ENCODE measurements at places on chromosomes 16 and 17. TPM values are rescaled to one million over a fixed set of nuclear protein-coding genes. Genes with fewer than 3 reads are reported as not detected.

GRCh38 chr16:2726923-2727322 lies 6.9 kb upstream of the PRSS27 start:
- no peaks in the 10 kb centered on the region for H3K4me1 ChIP-seq
- H3K4me3 ChIP-seq, result no peak overlapping the region
- no peaks in the 10 kb centered on the region for H3K27me3 ChIP-seq
- no peak overlapping the region for H3K27ac ChIP-seq

MT4 gene
- total RNA-seq, result not detected

GRCh38 chr16:79475841-79476240 lies 124.7 kb downstream of the MAF start:
- no peak for DNase-seq
- H3K4me3 ChIP-seq, result no peak overlapping the region
- H3K27me3 ChIP-seq, result no peaks in the 10 kb centered on the region
- H3K27ac ChIP-seq, result no peak overlapping the region
- H3K4me1 ChIP-seq, result no peaks in the 10 kb centered on the region
- H3K36me3 ChIP-seq, result no peaks in the 10 kb centered on the region

GRCh38 chr16:53018834-53019416 lies 33.8 kb downstream of the CHD9NB start:
- no peaks in the 10 kb centered on the region for H3K36me3 ChIP-seq
- no peak overlapping the region for H3K27ac ChIP-seq
- no peak overlapping the region for H3K4me3 ChIP-seq
- H3K27me3 ChIP-seq, result no peaks in the 10 kb centered on the region

OMG gene
- total RNA-seq, result not detected

- no peaks in the 10 kb centered on the region for H3K27me3 ChIP-seq
- H3K36me3 ChIP-seq, result no peaks in the 10 kb centered on the region
- H3K4me3 ChIP-seq, result no peak overlapping the region
- H3K4me1 ChIP-seq, result peaks cover 15% of the 10 kb centered on the region
- DNase-seq, result no peak
- no peak overlapping the region for H3K27ac ChIP-seq
Measured at GRCh38 chr17:73269791-73270190, 8.1 kb upstream of the CPSF4L start.

PKMYT1 gene
- 105 TPM for total RNA-seq

DNA sequence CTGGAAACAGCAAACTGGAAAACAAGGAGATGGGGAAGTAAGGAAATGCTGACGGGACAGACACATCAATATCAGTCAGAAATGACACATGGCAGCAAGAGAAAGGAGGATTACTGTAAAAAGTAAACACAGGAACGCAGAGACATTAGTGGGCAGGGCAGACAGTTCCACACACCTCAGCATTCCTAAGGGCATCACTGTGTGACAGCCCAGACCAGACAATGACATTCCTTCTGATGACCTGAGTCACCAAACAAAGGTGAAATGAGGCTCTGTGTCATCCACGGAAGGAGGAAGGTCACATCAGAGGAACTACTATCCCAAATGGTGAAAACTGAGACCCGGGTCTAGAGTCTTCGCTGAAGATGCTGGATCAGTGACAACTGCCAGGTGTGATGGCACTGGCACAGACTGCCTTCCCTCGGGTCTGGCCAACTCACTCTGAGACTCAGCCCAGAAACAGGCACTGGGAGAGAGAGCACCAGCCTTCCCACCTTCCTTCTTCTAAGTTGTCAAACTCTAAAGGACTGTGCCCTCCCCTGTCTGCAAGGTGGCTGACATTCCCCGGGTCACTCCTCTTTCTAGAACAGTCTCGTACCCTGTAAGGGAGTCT lies 36.7 kb downstream of the TK2 start:
- DNase-seq, result no peak
- peak overlapping the region; percentile 26 for H3K27ac ChIP-seq
- H3K4me1 ChIP-seq, result peaks cover 51% of the 10 kb centered on the region
- no peak overlapping the region for H3K4me3 ChIP-seq

DNA sequence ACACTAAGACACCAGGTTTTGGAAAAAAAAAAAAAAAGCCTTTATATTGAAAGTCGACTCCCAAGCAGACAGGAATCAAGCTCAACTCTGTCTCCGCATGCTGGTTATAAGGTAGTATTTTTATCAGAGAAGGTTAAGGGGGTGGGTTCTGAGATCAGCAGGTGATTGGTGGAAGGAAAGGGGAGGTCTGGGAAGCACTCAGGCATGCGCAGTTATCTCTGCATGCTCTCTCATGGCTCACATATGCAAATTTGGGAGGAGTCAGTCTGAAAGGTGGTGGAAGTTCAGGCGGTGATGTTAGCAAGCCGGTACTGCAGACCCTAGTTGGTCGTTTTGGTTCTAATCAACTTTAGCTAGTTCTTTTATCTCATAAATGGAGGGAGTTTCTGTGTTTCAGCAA lies 357.6 kb upstream of the C16orf82 start:
- no peaks in the 10 kb centered on the region for H3K27me3 ChIP-seq
- no peaks in the 10 kb centered on the region for H3K4me1 ChIP-seq
- no peak overlapping the region for H3K4me3 ChIP-seq
- H3K27ac ChIP-seq, result no peak overlapping the region

- H3K36me3 ChIP-seq, result no peaks in the 10 kb centered on the region
- H3K4me1 ChIP-seq, result no peaks in the 10 kb centered on the region
- H3K27ac ChIP-seq, result no peak overlapping the region
- peak; percentile 5 for DNase-seq
- H3K4me3 ChIP-seq, result no peak overlapping the region
Measured at GRCh38 chr17:12637015-12637414, 28.7 kb upstream of the MYOCD start.

ARHGAP27 gene
- 39.2 TPM for total RNA-seq

DNA sequence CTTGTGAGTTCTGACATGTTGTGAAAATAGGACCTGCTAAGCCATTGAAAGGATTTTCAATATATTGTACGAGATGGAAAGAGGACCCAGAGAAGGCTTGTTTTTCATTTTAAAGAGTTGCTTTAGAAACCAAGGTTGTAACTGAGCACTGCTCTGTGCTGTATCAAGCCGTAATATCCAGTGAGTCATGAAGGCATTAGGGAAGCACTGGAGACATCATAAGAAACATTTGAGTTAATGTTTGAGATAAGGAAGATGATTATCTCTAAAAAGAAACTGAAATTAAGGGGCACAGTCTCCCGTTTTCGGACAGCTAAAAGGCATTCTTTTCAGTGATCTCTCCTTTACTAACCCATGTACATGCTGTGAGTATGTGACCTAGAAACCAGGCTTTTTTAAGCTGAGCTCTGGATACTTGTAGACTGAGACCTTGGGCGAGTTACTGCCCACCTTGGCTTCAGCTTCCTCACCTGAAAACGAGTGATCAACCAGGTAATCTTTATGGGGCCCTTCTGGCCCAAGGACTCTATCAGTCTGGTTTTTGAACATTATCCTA lies 149.2 kb upstream of the TBX2 start:
- H3K36me3 ChIP-seq, result no peaks in the 10 kb centered on the region
- H3K27ac ChIP-seq, result peak overlapping the region; percentile 71
- 0 out of 2 replicates have a peak, but pooled peaks cover 2% of the 10 kb centered on the region for H3K4me1 ChIP-seq
- no peak for DNase-seq
- H3K27me3 ChIP-seq, result no peaks in the 10 kb centered on the region

DNA sequence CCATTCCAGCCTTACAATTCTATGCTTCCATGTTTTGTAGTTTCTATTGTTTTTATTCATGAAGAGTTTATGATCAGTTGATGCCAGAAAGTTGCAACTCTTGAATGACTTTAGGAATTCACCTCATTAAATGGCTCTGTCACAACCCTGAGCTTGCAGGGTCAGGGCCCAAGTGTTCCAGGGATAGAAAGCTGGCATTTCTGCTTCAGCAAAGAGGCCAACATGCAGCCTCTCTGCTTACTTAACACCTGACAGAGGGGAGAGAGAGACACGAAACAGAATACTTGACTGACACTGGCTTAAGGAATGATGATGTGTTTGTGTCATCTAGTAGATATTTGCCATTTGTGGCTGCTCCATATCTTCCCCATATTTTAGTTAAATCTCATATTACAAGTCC lies 328.1 kb downstream of the CA10 start:
- no peak overlapping the region for H3K4me3 ChIP-seq
- no peaks in the 10 kb centered on the region for H3K27me3 ChIP-seq
- H3K36me3 ChIP-seq, result no peaks in the 10 kb centered on the region
- no peak for DNase-seq
- H3K27ac ChIP-seq, result no peak overlapping the region

UTS2R gene
- total RNA-seq, result 0.39 TPM

GRCh38 chr16:59684911-59685310 lies 950.8 kb upstream of the GOT2 start:
- H3K36me3 ChIP-seq, result no peaks in the 10 kb centered on the region
- H3K4me3 ChIP-seq, result no peak overlapping the region
- H3K27ac ChIP-seq, result no peak overlapping the region
- no peak for DNase-seq

DNA sequence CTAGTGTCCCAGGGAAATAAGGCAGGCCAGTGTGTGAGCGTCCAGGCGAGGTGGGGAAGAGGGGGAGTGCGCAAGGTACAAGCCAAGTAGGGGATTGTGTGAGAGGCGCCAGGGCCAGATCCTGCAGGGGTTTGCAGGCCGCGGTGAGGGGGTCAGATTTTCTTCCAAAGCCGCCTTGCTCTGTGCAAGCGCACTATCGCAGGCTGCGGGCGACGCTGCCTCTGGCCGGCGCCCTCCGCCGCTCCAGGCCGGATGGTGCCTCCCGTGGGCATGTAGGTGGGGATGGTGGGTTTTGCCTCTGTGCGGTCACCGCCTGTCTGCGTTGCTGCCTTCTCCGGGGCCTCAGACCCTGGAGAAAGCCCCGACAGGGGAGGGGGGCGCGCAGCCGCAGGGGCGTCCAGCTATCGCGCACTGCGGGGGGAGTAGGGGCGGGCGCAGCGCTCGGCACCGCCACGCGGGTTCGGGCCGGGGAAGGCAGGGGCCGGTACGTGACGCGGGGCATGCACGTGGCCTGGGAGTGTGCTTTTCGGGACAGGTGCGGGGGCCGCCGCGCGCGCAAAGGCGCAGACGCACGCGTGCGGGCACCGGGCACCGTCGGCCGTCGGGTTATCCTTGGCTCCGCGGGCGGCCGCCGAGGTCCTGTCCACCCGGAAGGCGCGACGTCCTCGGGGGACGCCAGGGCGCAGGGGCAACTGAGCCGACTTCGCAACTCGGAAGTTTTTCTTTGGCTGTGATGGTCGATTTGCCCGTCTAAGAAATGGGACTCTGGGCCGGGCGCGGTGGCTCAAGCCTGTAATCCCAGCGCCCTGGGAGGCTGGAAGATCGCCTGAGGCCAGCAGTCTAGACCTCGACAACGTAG lies 1.1 kb upstream of the HAPSTR1 start:
- H3K36me3 ChIP-seq, result peaks cover 19% of the 10 kb centered on the region
- H3K4me3 ChIP-seq, result peak overlapping the region; percentile 64
- no peak for DNase-seq
- H3K4me1 ChIP-seq, result peaks cover 16% of the 10 kb centered on the region
- no peaks in the 10 kb centered on the region for H3K27me3 ChIP-seq

FZD2 gene
- 35.4 TPM for total RNA-seq

DNA sequence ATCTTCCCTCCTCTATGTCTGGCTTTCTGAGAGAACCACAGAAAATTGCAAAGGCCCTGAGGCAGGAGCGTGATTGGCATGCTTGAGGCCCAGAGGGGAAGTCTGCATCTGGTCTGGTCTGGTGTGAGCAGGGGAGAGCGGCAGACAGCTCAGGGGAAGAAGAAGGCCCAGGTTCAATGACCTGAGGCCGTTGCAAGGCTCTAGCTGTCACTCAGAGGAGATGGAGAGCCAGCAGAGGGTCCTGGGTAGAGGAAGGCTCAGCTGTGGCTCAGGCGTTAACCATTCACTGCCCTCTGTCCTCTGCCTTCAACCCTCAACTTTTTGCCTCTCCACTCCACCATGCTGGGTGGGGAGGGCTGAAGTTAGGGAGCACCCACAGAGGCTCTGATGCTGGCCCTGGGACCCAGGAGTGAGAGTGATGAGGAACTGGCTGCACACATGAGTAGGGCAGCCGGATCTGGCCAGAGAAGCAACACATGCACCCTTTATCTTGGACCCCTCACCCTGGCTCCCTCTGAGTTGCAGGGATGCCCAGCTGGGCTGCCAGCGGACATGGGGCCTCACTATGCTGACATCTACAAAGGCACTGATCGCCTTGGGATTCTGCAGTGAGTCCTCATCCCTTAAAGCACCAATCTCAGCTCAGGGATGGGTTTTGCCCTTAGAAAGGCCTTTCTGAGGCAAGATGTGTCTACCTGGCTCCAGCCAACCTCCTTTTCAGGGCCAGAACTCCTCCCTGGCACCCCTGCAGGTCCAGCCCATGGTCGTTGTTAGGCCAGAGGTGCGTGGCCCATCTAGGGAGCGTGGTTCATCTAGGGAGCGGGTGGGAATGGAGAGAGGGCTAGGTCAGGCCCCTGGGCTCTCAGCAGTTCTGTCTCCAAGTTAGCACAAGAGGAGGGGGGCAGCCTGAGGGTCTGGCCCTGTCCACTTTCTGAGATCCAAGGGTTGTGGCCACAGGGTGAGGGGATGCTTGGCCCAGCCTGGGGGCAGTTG lies 7.7 kb upstream of the KRTAP17-1 start:
- DNase-seq, result no peak
- no peak overlapping the region for H3K4me3 ChIP-seq
- H3K36me3 ChIP-seq, result no peaks in the 10 kb centered on the region
- no peaks in the 10 kb centered on the region for H3K4me1 ChIP-seq
- no peaks in the 10 kb centered on the region for H3K27me3 ChIP-seq

ITGA2B gene
- 2.4 TPM for total RNA-seq

DNA sequence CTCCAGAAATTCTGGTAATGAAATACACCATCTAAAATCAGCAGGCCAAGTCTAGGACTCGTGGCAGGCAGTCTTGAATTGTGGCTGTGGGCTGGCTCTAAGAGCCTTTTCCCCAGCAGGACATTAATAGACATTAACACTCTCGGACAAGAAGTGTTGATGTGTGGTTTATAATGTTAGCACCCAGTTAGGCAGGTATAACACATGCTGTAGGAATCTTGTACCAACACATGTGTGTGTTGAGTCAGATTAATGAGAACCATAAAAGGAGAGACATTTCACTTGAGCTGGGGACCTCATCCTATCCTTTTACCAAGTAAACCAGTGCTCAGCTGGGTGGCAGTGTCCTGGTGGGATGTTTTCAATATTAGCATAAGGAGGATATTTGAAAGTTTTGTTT lies 264.5 kb downstream of the FTO start:
- H3K27ac ChIP-seq, result no peak overlapping the region
- H3K36me3 ChIP-seq, result no peaks in the 10 kb centered on the region
- no peaks in the 10 kb centered on the region for H3K4me1 ChIP-seq
- no peak overlapping the region for H3K4me3 ChIP-seq

MAPK7 gene
- 28.9 TPM for total RNA-seq

ABCA9 gene
- 0.05 TPM for total RNA-seq

Measured in Panc1 (cell line).